ENCODE measurements at places on chromosomes 4 and X.

DNA sequence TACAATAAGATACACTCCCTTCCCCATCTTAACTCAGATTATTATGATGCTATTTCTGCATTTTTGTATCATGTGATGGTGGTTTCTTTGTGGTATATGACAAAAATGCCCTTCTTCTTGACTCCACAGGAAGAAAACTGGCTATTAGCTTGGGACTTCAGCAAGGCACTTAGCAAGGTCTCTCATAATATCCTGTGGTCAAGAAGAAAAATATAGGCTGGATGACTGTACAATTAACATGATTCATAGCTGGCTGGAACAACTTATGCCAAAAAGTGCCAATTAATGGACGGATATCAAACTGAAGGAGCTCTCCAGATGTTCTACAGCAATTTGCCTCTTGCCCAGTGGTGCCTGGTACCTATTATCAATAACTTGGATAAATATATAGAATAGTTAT, 2.3 kb upstream of the MID1IP1 start:
- no peak for DNase-seq

DNA sequence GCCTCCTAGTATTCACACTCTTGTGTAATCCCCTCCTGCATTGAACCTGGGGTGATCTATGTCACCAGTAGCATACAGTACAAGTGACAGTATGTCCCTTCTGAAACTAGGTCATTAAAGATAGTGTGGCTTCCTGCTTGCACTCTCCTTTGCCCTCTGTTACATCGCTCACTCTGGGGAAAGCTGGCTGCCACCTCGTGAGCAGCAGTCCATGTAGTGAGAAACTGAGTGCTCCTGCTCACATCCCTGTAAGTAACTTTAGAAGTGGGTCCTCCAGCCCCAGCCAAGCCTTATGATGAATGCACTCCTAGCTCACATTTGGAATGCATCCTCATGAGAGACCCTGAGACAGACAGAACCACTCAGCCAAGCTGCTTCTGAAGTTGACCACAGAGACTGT, 89.8 kb upstream of the TNIP3 start:
- DNase-seq, result no peak

DNA sequence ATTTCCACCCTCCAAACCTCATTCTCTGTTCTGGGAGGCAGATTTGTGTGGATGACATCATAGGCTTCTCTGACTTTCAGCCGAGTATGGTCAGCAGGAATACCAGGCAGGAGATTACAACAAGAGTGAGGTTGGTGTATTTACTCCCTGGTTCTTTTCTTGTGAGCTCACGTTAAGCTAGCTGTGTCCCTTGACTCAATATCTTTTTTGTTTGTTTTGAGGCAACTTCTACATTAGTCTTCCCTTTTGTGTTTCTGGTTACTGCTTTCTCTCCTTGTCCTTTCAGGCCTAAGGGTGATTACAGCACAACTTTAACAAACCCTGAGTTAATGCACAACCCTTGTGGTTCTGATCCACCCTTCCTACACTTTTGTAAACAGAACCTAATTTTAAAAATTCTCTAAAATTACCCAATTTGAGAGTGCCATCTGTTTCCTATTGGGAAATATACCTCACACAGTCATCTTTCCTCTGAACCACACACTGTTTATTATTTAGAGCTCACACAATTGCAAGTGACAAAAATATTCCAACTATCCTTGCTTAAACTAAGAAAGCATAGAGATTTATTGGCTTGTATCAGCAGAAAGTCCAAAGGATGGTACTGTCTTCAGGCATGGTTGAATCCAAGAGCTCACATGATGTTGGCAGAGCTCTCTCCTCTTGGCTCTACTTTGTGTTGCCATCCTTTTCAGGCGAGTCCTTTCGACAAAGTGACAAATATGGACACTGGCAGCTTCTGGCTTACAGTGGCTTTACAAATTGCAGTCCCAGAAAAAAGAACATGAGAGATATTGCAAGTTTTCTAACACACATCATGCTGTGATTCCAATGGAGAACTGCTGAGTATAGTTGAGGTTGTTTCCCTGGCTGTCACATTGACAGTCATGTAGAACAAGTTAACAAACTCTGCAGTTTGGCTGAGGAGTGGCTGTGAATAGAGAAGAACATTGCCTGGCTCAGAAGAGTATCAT, 150.5 kb upstream of the DDIT4L start:
- DNase-seq, result no peak

GRCh38 chrX:18353931-18354368, 538 bp downstream of the SCML2 start:
- DNase-seq, result no peak

DNA sequence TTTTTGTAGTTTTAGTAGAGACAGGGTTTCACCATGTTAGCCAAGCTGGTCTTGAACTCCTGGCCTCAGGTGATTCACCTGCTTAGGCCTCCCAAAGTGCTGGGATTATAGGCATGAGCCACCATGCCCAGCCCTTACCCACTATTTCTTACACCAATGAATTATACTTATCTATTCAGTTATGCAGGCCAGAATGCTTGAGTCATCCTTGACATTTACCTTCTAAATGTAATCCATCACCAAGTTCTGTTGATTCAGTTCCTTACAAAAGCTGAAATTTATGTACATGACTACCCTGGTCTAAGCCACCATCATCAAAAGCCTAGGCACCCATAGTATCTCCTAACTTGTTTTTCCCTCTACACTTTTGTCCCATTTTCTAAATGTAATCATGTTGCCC, 585.7 kb downstream of the IL15 start:
- DNase-seq, result no peak

- no peak for DNase-seq
Measured at GRCh38 chrX:87338510-87338909, 179.1 kb upstream of the KLHL4 start.

- no peak for DNase-seq
Measured at GRCh38 chr4:40350627-40351227, 15.6 kb downstream of the CHRNA9 start.

- no peak for DNase-seq
Measured at GRCh38 chrX:45449982-45450381, 249.3 kb upstream of the DIPK2B start.

DNA sequence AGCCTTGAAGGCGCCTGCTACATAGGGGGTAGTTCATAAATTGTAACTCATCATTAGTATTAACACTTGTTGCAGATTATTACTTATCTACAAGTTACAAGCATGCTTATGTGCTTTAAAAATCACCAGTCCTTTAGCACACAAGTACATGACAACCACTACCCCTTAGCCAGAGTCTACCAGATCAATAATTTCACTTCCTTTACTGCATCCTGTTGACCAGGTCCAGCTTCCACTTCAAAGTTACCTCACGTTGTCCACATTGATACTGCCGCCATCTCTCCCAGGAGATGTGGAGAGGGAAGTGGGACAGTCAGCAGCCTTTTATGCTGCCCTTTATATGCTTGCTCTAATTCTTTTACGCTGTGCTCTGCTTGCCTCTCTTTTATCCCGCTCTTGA, 231.3 kb upstream of the CXXC4 start:
- DNase-seq, result no peak

DNA sequence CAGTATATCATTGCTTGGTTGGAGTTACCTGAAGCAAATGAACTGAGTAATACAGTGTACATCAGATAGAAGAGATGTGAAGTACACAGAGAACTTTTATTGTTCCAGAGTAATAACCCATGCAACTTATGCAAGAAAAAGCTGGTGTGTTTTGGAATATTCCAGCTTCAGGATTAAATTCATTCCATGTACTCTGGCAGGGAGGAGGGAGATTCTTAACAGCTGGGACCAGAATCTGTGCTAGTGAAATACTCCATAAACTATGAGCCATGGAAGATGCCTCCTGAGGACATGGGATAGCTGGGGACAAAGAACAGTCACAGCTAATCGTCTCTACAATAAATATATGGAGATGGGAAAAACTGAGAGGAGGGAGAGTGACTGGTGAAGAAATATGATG, 101.6 kb upstream of the OTUD4 start:
- DNase-seq, result no peak

DNA sequence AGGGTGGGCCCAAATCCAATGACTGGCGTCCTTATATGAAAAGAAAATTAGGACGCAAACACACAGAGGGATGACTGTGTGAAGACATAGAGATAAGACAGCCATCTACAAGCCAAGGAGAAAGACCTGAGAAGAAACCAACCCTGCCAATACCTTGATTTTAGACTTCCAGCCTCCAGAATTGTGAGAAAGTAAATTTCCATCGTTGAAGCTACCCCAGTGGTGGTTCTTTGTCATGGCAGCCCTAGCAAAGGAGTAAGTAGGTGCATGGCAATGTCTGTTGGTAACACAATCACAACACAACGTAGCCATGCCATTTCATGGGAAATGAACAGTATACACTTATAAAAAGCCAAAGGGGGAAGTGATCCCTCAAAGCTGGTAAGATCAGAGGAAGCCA, 25.3 kb downstream of the SMIM20 start:
- no peak for DNase-seq

DNA sequence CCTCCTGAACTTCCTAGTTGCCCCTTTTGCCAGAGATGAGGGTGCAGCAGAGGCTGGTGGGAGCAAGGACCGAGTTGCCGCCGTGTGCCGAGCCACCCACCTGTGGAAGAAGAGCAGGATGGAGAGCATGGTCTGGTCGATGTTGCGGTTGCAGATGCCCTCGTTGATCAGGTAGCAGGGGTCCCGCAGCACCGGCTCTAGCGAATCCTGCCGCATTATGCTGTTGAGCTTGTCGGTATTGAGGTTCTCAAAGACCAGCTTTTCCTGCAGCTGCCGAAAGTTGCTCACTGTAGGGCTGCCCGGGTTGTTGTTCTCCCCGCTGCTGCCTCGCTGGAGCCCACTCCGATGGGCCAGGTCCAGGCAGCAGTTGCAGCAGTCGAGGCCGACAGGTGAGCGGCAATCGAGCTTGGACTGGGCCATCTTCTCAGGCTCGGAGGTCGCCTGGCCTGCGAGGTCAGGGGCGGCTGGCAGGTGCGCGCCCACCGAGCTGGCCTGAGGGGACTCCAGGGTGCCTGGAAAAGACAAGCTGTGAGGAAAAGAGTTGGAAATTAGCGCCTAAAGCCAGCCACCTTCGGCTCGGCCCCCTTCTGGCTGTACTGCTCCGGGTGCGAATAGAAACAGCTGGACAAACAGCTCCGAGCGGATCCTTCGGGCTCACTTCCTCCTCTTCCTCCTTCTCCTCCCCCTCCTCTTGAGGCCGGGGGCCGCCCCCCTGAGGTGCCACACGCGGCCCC, 420 bp downstream of the TSC22D3 start:
- no peak for DNase-seq

DNA sequence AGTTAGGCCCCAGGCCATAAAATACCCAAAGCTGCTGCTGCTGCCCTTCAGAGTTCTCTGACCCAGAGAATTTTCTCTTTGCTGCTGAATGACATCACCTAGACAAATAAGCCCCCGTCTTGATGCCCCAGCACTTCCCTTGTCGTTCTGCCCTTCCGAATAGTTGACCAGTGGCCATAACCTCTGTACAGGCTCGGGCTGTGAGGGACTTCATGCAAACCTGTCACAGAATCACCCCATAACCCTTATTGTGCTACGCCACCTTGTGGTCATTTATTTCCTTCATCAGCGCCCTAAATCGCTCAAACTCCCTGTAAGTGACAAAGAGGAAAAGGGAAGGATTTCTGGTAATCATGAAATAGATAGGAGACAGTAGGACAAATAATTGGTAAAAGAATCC, 18.8 kb downstream of the SPACA5 start:
- DNase-seq, result no peak

GRCh38 chr4:13427599-13428325, 56.4 kb downstream of the RAB28 start:
- no peak for DNase-seq

- DNase-seq, result no peak
Measured at GRCh38 chr4:149511558-149512298, 303.9 kb downstream of the IQCM start.

- no peak for DNase-seq
Measured at GRCh38 chr4:188627892-188628291, 488.7 kb downstream of the TRIML1 start.

- DNase-seq, result no peak
Measured at GRCh38 chr4:146443525-146443924, 78.2 kb downstream of the SLC10A7 start.

DNA sequence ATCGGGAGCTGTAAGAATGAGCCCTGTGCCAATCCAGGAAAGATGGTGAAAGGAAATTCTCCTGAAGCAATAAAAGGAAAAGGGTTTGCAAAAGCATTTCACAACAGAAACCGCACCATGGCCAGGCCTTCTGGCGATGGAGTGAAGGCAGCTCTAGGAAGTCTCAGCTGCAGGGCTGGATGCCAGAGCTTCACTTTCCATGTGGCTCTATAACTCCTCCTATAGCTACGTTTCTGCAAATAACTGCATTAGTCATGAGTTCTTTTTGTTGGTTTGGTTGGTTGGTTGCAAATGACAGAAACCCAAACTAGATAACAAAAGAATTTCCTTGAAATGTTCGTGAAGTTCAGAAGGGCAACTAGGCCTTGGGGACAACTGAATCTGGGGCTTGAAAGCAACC, 84.6 kb downstream of the RELL1 start:
- DNase-seq, result no peak

GRCh38 chr4:88969271-88969670, 87.7 kb downstream of the FAM13A start:
- DNase-seq, result no peak

- no peak for DNase-seq
Measured at GRCh38 chr4:156999175-156999517, 27.5 kb upstream of the PDGFC start.

- no peak for DNase-seq
Measured at GRCh38 chr4:67565284-67565683, 6.8 kb downstream of the STAP1 start.

DNA sequence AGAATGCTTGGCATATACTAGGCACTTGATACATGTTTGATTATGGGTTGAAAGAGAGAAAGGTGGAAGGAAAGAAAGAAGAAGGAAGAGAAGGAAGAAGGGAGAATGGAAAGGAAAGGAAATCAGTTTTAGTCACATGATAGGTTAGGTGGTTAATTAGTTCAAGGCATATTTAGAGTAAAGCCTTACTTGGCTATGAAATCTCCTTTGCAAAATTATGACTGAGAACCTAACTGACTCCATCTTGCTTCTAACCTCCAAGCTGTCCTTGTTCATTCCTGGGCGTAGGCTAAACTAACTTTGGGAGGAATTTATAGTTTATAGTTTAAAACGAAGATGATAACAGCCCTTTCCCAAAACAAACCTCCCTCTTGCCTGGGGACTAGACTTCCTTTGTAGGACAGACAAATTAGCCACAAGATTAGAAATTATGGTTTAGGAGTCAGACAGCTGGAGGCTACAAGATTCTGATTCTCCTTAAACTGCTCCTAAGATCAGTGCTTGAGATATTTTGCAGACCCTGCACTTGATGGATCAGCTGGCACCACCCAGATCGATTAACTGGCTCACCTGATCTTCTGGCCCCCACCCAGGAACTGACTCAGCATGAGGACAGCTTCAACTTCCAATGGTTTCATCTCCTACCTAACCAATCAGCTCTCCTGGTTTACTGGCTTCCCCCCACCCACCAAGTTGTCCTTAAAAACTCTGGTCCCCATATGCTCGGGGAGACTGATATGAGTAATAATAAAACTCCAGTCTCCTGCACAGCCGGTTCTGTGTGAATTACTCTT, 55.0 kb downstream of the TXK start:
- DNase-seq, result no peak

DNA sequence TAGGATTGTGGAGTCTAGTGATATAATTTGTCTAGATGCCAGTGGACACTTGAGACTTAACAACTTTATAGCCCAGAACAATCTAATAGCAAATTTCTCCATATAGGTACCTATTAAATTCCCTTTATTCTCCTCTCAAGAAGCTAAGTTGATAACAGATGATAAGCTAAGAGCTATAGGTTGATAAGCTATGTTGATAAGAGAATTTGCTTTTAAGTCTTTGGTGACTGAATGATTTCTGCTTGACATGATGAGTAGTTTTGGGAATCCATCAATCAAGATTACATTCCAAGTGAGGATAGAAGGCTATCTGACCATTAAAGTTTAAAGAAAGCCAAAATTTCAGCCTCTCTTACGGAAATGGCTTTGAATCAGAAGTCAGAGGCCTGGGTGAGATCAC, 131.6 kb downstream of the EMCN start:
- DNase-seq, result no peak

All from stimulated activated CD8-positive, alpha-beta memory T cell treated with anti-CD3 and anti-CD28 coated beads, Interleukin-4, amount 100 ng/mL, for 1 hour (primary cell).